NCI-H2171 (cell line): ENCODE measurements at places on chromosomes 5 and 9.

DNA sequence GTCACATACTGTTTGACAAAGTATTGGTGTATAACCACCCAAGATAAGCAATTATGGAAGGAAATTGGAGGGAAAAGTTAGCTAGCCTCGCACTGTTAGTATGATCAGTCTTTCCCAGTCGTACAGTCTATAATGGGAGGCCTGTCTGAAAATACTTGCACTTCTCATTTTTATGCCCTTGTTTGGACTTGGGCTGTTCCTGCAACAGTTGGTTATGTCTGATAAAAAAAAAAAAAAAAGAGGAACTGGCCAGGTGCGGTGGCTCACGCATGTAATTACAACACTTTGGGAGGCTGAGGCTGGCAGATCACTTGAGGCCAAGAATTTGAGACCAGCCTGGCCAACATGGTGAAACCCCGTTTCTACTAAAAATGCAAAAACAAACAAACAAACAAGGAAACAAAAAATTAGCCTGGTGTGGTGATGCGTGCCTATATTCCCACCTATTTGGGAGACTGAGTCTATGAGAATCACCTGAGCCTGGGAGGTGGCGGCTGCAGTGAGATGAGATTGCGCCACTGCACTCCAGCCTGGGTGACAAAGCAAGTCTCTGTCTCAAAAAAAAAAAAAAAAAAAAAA lies 58.3 kb upstream of the ANKRD33B start:
- DNase-seq = no peak

DNA sequence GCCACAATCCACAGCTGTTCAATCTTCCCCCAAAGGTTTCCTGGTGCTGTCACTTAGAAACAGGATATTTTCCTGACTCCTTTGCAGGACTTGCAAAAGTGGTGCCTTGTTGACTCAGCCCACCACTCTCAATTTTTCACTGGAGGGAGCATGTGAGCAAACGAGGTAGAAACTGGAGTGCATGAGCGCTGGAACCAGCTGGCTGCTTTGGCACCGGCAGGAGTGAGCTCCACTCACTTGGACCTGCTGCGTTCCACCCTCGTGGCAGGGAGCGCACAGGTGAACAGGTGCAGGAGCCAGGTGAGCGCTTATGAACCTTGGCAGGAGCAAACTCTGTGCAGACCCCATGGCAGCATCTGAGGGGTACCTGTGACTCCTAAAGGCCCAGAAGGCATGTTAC lies 364.1 kb upstream of the RORB start:
- DNase-seq = no peak

DNA sequence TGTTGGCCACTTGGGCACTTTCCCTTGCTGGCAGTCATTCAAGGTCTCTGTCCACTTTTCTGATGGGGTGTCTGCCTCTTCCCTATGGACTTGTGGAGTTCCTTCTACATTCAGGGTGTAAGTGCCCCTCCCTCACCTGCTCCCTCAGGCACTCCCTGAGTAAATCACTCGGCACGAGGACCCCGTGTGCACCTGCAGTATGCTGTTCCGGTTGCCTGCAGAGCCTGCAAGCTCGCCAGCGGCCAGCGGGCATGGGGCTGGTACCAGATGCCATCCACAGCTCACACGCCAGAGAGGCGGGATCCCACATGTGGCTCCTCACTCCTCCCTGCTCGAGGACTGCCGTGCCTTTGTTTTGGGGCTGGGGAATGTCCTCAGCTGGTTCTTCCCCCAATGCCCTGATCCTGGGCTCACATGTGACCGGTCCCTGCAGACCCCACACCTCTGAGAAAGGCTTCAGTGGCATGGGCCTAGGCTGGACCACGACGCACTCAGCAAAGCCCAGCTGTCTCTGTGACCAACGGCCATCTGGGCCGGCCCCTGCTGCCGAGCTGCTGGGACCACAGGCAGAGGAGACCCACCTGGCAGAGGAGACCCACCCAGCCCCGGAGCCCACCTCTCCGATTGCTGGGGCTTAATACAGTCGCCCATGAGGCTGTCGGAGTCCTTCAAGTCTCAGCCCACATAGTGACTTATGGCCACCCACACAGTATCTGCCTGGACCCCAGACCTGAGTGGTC lies 46.1 kb upstream of the CLPTM1L start:
- no peak for DNase-seq

GRCh38 chr9:107292821-107293542 lies 9.9 kb downstream of the RAD23B start:
- DNase-seq = no peak

DNA sequence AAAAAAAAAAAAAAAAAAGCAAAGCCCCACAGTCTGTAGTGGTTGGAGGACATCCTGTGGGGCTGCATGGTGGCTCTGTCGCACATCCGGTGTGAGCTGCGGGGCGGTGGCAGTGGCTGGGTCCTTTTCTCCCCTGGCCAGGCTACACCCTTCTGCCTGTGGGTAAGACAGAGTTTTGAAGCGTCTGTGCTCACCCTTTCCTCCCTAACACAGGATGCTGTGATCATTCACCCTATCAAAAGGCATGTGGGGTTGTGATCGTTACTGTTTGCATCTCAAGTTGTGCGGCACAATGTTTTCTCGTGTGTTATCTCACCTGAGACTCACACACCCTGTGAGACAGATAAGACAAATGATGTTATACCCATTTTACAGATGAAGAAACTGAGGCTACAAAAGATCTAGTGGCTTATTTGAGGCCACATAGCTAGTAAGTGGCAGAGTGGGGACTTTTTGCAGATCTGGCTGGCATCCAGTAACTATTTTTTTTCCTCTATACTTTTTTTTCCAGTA lies 17.5 kb downstream of the IRF1 start:
- no peak for DNase-seq

DNA sequence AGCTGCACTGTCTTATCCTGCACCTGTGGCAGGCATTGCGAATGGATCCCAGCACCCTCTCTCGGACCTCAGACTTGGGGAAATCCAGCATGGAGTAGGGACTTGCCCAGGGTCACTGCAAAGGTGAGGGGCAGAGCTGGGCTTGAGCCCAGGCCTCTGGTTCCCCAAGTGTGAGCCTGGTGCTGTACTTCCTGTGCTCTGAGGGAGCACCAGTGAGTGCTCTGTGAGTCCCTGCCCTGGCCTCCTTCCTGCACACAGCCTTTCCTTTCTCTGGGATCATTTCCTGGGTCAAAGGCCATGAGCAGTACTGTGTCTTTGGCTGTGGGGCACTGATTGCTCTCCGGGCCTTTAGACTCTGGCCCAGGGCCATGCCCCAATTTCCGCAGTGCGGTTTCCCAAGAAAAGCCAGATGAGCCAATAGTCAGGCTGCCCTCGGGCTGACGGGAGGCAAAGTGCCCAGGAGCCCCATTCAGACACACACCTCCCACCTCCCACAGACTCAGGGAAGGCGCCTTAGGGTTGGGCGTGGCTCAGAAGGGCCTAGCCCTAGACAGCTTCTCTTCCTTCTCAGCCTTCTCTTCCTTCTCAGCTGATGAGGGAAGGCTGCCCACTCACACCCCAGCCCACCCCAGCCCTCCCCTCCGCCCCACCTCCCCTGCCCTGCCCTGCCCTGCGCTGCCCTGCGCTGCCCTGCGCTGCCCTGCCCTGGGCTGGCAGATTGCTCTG lies 23.3 kb upstream of the TRIM14 start:
- no peak for DNase-seq

GRCh38 chr9:82488313-82489200 lies 500.0 kb downstream of the SPATA31D1 start:
- DNase-seq = no peak

GRCh38 chr9:79127661-79128060 lies 444.1 kb upstream of the TLE4 start:
- no peak for DNase-seq

GRCh38 chr9:107886826-107887225 lies 397.3 kb upstream of the KLF4 start:
- DNase-seq = no peak

GRCh38 chr9:127154390-127155191 lies 32.2 kb upstream of the ANGPTL2 start:
- DNase-seq = no peak

- no peak for DNase-seq
Measured at GRCh38 chr5:53464722-53465121, 15.7 kb upstream of the FST start.

DNA sequence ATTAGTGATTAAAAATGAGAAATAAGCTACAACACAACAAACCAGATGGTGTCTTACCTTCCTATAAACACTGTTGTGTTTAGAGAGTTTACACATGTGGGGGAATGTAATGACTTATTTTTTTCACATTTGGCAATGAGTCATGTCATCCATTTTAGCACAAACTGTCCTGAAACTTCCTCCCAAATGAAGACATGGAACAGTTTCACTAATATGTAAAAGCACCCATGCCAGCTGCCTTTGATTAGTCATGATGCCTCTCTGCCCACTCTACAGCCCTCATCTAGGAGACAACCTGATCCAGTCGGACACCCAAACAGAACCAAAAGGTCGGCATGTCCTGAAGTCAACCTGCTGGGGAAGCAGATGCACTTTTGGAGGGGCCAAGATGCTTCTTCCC lies 98.2 kb downstream of the SEMA5A start:
- no peak for DNase-seq

DNA sequence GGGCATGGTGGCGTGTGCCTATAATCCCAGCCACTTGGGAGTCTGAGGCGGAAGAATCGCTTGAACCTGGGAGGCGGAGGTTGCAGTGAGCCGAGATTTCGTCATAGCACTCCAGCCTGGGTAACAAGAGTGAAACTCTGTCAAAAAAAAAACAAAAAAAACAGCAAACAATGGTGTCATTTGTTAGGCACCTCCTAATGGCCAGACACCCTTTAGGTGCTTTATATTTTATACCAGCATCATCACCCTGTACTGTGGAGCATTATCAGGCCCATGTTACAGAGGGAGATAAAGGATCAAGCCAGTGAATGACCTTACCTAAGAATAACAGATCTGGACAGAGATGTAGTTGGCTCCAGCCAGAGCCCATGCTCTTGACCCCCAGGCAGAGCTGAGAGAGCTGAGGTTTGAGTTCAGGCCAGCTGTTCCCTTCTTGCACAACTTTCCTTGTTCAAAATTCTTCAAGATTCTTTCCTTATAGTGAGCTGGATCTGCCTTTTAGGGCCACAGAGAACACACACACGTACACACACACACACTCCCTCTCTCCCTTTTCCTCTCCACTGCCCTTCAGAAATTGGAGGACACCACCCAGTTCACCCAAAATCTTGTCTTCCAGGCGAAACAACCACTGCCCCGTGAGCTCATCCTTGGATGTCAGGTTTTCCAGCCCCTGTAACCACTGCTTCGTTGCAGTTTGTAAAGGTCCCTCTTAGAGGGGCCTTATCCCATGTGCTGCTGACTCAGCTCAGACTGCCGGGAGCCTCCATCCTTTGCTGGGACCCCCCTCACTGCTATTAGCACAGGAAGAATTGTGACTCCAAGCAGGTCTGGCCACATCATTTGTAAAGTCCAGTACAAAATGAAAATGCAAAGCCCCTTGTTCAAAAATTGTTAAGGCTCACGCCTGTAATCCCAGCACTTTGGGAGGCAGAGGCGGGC lies 10.4 kb upstream of the PTGES start:
- no peak for DNase-seq

DNA sequence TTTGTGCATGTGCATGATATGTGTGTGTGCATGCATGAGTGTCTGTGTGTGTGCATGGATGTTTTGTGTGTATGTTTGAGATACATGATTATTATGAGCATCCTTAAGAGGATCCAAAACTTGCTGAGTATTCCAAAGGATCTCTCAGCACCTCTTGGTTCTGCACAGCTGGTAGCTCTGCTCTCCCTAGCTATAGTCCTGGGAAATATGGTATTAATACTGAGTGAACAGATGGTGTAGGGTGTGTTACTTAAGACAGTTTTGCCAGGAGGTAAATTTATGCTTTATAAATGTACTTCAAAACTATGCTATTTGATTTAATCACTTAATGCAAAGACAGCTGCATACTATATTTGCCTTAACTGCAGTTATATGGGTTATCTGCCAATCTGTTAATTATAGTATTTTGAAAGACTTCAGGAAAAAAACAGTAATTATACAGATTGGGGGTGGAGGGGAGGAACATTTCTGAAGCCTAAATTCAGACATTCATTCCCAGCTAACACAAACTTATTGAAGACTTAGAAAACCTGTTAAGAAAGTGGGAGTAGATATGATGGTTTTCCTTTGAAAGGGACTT lies 215.5 kb downstream of the MPDZ start:
- peak; percentile 24 for DNase-seq

GRCh38 chr5:6302684-6303083 lies 75.7 kb downstream of the MED10 start:
- DNase-seq = no peak

- DNase-seq = no peak
Measured at GRCh38 chr5:76762484-76762883, 46.6 kb downstream of the F2R start.

DNA sequence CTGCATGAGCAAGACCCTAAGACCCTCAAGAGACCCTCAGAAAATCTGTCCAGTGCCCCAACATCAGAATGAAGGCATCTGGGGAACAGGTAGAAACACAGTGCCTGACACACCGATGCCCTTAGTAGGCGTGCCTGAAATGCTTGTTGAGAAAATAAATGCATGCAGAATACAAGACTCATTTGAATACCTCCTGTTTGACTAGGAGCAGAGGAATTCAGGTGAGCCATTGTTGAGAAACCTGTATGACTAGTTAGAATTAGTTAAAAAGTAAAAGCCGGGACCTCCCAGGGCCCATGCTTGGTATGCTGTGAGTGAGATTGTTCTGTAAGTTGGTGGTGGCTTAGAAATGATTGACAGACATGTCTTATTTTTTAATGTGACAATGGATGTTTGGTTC lies 55.0 kb downstream of the WWC1 start:
- no peak for DNase-seq

GRCh38 chr9:134272302-134273023 lies 53.8 kb upstream of the RXRA start:
- DNase-seq = no peak

DNA sequence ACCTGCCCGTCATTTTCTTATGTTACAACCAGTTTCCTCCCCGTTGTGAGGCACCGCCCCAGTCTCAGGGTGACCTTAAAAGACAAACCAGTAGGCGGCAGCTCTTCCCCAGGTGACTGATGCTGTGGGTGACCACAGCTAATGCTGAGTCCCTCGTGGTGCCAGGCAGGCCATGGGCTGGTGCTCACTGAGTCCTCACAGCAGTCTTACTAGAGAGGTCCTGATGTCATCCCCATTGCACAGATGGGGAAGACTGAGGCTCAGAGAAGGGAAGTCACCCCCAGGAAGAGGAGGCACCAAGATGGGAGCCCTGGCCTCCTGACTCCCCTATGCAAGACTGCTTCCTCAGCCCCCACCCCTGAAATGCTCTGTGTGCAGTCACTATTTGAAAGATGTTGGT lies 978 bp downstream of the CFAP157 start:
- DNase-seq = no peak

DNA sequence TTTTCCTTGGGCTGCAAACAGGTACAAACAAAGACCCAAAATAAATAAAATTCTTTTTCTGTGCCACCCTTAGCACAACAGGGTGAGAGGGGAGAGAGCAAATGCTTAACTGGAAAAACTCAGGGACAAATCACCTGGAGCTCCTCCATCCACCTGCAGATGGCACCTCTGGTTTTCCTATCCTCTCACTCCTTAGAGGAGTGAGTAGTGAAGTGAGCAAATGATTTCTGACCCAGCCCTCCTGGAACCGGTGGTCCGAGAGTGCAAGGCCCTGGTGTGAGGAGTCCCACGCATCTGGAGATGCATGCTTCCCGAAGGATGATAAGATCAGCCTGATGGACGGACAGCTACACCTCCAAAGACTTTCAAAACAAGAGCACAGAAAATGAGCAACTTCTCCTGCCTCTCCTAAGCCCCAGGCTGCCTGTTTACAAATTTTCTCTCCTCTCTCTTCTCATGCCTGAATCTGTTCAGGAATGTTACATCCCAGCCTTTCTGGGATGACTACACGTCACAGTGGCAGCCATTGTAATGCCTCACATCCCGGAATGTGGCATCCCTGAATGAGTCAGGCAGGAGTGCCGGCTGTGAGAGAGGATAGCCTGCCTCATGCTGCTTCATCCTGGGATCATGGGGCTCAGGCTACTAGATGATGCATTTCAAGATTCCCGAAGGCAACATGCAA lies 86.4 kb downstream of the ADRB2 start:
- DNase-seq = no peak
